Right lobe of liver (tissue), 6 donors: ENCODE measurements at places on chromosomes 13 and 19. TPM values are rescaled to one million over a fixed set of nuclear protein-coding genes. Genes with fewer than 3 reads are reported as not detected.

GRCh38 chr13:29760544-29760943 lies 89.9 kb downstream of the UBL3 start:
- H3K36me3 ChIP-seq, result no peaks in the 10 kb centered on the region
- H3K4me1 ChIP-seq, result no peaks in the 10 kb centered on the region
- no peak overlapping the region for H3K4me3 ChIP-seq
- H3K27me3 ChIP-seq, result no peaks in the 10 kb centered on the region
- H3K27ac ChIP-seq, result no peak overlapping the region

GRCh38 chr19:5018224-5019015 lies 49.5 kb downstream of the KDM4B start:
- no peaks in the 10 kb centered on the region for H3K36me3 ChIP-seq
- no peak overlapping the region for H3K27ac ChIP-seq
- H3K27me3 ChIP-seq, result no peaks in the 10 kb centered on the region
- H3K4me1 ChIP-seq, result no peaks in the 10 kb centered on the region
- no peak for DNase-seq
- H3K4me3 ChIP-seq, result no peak overlapping the region

DNA sequence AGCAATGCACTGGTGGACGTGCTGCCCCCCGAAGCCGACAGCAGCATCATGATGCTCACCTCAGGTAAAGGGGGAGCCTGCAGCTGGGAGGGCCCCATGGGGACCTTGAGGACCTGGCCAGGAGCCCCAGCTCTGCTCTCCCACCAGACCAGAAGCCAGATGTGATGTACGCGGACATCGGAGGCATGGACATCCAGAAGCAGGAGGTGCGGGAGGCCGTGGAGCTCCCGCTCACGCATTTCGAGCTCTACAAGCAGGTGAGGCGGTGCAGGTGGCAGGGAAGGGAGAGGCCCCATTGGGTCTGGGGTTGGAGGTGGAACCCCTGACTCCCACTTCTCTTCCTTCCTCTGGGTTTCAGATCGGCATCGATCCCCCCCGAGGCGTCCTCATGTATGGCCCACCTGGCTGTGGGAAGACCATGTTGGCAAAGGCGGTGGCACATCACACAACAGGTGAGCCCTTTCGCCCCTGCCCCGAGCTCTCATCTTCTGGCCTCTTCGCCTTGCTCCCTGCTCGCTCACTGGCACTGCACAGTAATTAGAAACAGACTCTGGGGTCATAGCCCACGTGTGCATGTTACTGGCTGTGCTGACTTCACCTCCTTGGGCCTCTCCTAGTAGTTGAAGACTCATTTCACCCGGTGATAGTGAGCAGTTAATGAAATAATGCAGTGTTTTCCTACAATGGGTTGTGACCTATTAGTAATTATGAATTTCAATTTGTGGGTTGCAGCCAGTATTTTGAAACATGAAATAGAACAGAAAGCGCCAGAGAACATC lies 3.6 kb downstream of the PSMC4 start:
- peaks cover 15% of the 10 kb centered on the region for H3K36me3 ChIP-seq
- no peak overlapping the region for H3K4me3 ChIP-seq
- H3K4me1 ChIP-seq, result no peaks in the 10 kb centered on the region
- no peaks in the 10 kb centered on the region for H3K27me3 ChIP-seq
- DNase-seq, result no peak
- no peak overlapping the region for H3K27ac ChIP-seq

GRCh38 chr19:947707-948539 lies 22.1 kb downstream of the ARID3A start:
- DNase-seq, result peak; percentile 70
- no peaks in the 10 kb centered on the region for H3K27me3 ChIP-seq
- H3K4me1 ChIP-seq, result no peaks in the 10 kb centered on the region

DNA sequence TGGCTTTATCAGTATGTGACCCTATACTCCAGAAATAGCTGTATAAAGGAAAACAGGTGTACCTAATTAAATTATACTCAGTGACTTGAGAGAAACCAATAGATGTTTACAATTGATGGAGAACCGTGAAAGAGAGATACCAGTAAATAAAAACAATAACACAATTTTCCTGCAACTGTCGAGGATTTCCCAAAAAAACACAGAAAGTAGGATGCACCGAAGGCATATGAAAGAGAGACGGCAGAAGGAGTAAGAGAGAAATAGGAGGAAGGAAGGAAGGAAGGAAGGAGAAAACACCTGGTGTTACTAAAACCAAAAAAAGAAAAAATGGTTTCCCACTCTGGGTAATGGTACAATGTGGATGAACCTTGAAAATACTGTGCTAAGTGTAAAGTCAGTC lies 6.8 kb upstream of the ZNF229 start:
- H3K36me3 ChIP-seq, result no peaks in the 10 kb centered on the region
- H3K4me1 ChIP-seq, result no peaks in the 10 kb centered on the region
- DNase-seq, result no peak
- H3K4me3 ChIP-seq, result no peak overlapping the region

DNA sequence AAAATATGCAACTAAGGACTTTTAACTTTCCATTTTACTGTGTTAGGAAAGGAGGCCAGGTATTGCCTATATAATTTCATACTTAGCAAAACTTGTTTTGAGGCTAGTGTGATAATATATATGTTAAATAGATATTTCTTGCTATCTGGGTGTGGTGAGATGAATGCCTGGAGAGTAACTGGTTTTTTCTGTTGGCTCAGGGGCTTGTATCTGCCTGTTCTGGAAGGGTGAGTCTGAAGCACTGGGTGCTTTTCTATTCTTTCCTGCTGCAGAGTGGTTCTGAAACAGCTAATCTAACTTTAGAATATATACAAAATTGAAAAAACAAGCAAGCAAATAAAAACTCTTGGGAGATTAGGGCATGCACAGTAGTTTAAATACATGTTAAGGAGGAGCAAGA lies 64.6 kb upstream of the MYCBP2 start:
- no peak overlapping the region for H3K27ac ChIP-seq
- no peaks in the 10 kb centered on the region for H3K4me1 ChIP-seq
- DNase-seq, result no peak
- no peak overlapping the region for H3K4me3 ChIP-seq
- H3K36me3 ChIP-seq, result no peaks in the 10 kb centered on the region
- H3K27me3 ChIP-seq, result no peaks in the 10 kb centered on the region

DNA sequence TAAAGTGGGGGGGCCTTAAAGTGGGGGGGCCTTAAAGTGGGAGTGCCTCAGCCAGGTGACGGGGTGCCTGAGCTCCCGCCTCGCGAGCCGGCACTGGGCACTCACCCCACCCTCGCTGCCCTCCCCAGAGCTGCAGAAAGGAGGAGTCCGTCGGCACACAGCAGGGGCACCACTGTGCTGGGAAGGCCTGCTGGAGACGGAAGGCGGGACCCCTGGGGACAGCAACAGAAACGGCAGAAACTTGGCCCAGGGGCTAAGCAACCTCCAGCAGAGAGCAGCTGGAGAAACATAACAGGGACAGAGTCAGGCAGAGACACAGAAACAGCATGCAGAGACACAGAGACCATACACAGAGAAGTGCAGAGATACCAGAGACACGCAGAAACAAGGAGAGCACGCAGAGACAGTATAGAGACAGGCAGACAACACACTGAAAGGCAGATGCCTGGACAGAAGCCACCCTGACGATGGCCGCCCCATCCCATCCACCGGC lies 7.9 kb downstream of the CFD start:
- no peak overlapping the region for H3K27ac ChIP-seq
- H3K4me1 ChIP-seq, result no peaks in the 10 kb centered on the region
- no peaks in the 10 kb centered on the region for H3K27me3 ChIP-seq
- H3K36me3 ChIP-seq, result no peaks in the 10 kb centered on the region
- no peak overlapping the region for H3K4me3 ChIP-seq

DNA sequence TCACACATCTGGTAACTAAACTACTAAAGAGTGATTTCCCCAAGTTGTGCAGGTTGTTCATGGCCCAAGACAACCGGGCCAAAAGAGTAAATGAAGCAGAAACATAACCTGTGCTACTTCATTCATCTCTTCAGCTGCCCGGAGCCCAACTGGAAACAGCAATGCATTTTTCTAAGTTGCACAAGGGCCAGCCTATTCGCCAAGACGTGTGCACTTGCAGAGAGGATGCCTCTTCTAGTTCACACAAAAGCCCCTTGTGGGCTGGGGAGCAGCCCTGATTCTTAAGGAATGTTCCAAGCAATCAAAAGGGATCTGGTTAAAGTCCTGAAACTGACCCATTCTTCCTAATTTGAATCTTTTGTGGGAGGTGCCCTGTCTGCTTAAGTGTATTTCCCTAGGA lies 275.8 kb downstream of the SHISA2 start:
- no peak overlapping the region for H3K27ac ChIP-seq
- H3K4me3 ChIP-seq, result no peak overlapping the region
- H3K36me3 ChIP-seq, result no peaks in the 10 kb centered on the region
- no peaks in the 10 kb centered on the region for H3K27me3 ChIP-seq

DNA sequence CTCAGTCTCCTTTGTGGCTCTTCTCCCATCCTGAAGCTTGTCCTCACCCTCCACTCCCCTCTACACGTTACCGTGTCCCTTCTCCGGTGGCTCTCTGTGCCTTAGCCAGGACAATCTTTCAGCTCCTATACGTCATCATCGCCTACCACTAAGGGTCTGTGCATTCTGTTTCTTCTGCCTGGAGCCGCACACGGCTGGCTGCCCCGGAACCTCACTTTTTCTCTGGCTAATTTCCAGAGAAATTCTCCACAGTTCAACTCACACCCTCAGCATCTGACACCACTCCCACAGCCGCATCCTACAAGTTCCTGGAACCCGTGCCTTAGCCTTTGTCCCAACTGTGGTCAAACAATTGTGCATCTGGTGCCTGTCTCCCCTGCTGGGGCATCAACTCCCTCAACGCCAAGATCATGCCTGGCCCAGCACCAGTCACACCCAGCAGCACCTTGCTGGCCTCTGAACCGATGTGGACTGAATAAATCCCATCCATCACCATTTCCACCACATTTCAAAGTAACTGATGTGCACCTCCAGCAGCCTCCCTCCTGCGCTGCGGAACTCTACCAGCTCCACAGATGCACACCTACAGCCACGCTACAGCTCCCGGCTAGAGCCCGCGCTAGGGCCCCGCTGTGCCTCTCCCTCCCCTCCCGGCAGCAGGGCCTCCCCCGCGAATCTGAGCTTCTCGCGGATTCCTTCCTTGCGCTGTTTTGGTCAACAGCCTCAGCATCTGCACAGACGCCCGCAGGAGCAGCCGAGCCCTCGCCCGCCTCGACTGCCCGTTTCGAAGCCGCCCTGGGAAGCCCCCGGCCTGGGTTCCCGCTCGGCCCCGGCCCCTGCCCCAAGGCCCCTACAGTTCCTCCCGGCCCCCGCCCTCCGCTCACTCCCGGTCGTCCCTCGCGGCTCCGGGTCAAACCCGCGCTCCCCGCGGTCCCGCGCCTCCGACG lies 689 bp downstream of the DCUN1D2 start:
- DNase-seq, result no peak
- H3K27me3 ChIP-seq, result no peaks in the 10 kb centered on the region
- H3K4me1 ChIP-seq, result no peaks in the 10 kb centered on the region
- H3K36me3 ChIP-seq, result no peaks in the 10 kb centered on the region
- H3K27ac ChIP-seq, result peak overlapping the region; percentile 41
- H3K4me3 ChIP-seq, result peak overlapping the region; percentile 92

DNA sequence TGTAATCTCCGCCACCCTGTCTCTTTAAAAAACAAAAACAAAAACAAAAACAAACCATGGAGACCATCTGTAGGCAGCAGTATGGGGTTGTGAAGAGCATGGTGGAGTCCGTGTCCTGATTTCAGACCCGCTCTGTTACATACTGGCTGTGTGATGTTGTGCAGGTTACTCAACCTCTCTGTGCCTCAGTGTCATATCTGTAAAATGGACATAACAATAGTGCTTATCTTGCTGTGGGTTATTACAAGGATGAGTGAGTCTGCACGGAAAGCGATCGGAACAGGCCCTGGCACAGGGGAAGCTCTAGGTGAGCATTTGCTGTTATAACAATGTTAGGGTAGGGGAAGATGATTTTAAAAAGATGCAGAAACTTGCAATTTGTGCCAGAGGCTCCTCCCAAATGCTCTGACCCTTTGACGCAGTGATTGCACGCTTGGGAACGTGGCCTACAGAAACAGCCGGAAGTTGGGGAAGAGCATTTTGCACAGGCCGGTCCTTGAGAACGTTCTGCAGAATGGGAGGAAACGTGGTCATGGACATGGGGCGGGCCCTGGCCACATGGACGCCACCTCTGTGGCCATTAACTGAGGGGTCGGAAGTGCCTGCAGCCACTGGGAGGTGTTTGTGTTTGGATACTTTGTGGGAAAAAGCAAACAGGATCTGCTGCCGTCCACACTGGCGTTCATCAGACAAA lies 15.7 kb upstream of the SELENOW start:
- no peak overlapping the region for H3K4me3 ChIP-seq
- no peak for DNase-seq
- H3K27me3 ChIP-seq, result no peaks in the 10 kb centered on the region
- no peak overlapping the region for H3K27ac ChIP-seq
- no peaks in the 10 kb centered on the region for H3K36me3 ChIP-seq
- peaks cover 7% of the 10 kb centered on the region for H3K4me1 ChIP-seq

GRCh38 chr13:74132152-74132775 lies 1.9 kb downstream of the KLF12 start:
- H3K4me3 ChIP-seq, result peak overlapping the region; percentile 97
- DNase-seq, result no peak
- no peaks in the 10 kb centered on the region for H3K4me1 ChIP-seq
- H3K27me3 ChIP-seq, result no peaks in the 10 kb centered on the region
- no peaks in the 10 kb centered on the region for H3K36me3 ChIP-seq

GRCh38 chr19:18419699-18420460 lies 682 bp downstream of the SSBP4 start:
- no peaks in the 10 kb centered on the region for H3K36me3 ChIP-seq
- DNase-seq, result no peak
- H3K27me3 ChIP-seq, result no peaks in the 10 kb centered on the region
- H3K27ac ChIP-seq, result peak overlapping the region; percentile 66
- H3K4me1 ChIP-seq, result peaks cover 23% of the 10 kb centered on the region

GRCh38 chr13:24683838-24684599 lies 3.8 kb downstream of the ATP12A start:
- H3K36me3 ChIP-seq, result no peaks in the 10 kb centered on the region
- no peak overlapping the region for H3K4me3 ChIP-seq
- no peak overlapping the region for H3K27ac ChIP-seq
- peaks cover 15% of the 10 kb centered on the region for H3K27me3 ChIP-seq
- H3K4me1 ChIP-seq, result no peaks in the 10 kb centered on the region

Gene HTR2A
- total RNA-seq, result not detected

Gene GPR12
- total RNA-seq, result not detected

Gene LILRB4
- total RNA-seq, result 1.9 TPM

Gene CLDN10
- 1.9 TPM for total RNA-seq

Gene FREM2
- total RNA-seq, result 2.7 TPM

Gene SLC5A5
- not detected for total RNA-seq

Gene ZNF77
- 1.5 TPM for total RNA-seq

Gene PROZ
- total RNA-seq, result 65.2 TPM

Gene SYT3
- not detected for total RNA-seq
